Mucosa of gallbladder (tissue), 1 donor: ENCODE measurements at places on chromosomes 7 and 10. TPM values are rescaled to one million over a fixed set of nuclear protein-coding genes. Genes with fewer than 3 reads are reported as not detected.
A peak's percentile ranks its signal among the peaks of the same experiment; 100 is the strongest.

GRCh38 chr10:58050575-58050974 lies 217.1 kb downstream of the IPMK start:
- no peak for DNase-seq

Gene CDH23
- total RNA-seq = 5.1 TPM

DNA sequence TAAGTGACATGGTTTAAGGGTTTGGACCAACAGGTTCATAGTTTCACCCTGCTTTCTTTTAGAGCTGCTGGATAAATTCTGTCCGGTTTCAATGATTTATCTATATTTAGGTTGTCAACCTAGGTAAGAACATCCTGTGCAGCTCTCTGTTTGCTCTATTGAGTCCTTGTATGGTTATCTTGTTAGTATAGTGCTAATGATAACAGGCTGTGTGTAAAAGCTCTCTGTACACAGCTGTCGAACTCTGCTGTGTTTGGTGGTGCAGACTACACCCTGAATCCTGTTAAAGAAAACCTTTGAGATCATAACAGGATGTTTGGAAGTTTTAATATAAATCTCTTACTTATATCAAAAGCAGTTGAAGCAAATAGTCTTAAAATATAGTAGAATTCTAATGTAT lies 219.2 kb downstream of the SDK1 start:
- DNase-seq = no peak

Gene NRCAM
- 38.2 TPM for total RNA-seq

DNA sequence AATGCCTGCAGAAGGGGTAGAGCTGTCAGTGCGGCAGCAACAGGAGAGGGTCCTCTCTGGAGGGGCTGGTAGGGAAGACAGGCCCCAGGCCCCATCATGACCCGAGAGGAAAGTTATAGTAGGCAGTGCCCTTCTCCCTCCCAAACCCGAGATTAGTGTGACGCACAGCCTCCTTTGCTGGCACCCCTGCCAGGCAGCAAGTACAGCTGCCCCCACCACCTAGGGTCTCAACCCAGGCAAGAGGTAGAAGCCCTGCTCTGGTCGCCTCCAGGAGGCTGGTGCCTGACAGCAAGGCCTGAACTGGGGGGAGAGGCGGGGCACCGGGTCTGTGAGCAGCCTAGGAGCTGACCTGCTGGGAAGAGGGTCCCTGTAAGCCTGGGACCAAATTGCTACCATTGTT lies 15.5 kb downstream of the LOXL4 start:
- peak; percentile 8 for DNase-seq
